Adrenal gland (tissue), 19 donors: ENCODE measurements at places on chromosomes 2 and 18. TPM values are rescaled to one million over a fixed set of nuclear protein-coding genes. Genes with fewer than 3 reads are reported as not detected.

DNA sequence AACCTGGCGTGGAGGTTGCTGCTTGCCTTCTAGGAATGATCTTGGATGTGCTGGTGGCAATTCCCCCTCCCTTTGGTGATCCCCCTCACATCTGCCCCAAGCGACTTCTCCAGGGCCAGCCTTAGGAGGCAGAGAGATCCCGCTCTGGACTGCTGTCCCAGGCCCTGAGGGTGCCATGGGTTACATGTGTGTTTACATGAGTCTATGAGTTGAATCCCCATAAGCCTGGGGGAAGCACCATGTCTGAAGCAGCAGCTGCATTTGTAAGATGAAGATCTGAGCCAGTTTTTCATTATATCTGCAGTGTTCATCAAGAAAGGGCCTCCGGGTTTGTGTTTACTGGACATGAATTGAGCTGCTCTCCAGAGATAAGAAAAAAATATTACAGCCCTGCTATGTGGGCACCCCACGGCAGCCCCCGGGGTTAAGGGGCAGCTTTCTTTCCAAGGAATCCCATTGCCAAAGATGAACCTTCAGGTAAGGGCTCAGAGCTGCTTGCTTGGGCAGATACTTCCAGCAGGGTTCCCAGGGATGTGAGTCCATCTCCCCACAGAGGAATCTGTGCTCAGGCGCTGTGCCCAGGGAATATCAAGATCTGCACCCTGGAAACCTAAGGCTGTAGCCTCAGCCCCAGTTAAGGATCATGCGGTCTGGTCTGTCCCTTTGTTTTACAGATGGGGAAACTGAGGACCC is 46.0 kb downstream of the MRPS5 start:
- H3K36me3 ChIP-seq: no peaks in the 10 kb centered on the region
- DNase-seq: no peak
- no peak overlapping the region for H3K27ac ChIP-seq
- H3K4me1 ChIP-seq: peaks cover 6% of the 10 kb centered on the region
- H3K27me3 ChIP-seq: peaks cover 35% of the 10 kb centered on the region

- no peak for DNase-seq
- H3K27ac ChIP-seq: no peak overlapping the region
- no peaks in the 10 kb centered on the region for H3K36me3 ChIP-seq
- H3K27me3 ChIP-seq: no peaks in the 10 kb centered on the region
- no peak overlapping the region for H3K4me3 ChIP-seq
Observed at GRCh38 chr2:386406-387103, 98.7 kb upstream of the ALKAL2 start.

- no peak overlapping the region for H3K4me3 ChIP-seq
- no peak for DNase-seq
- H3K4me1 ChIP-seq: no peaks in the 10 kb centered on the region
- H3K27me3 ChIP-seq: no peaks in the 10 kb centered on the region
Observed at GRCh38 chr18:62418258-62418657, 93.1 kb downstream of the TNFRSF11A start.

- no peaks in the 10 kb centered on the region for H3K36me3 ChIP-seq
- H3K4me3 ChIP-seq: no peak overlapping the region
- no peaks in the 10 kb centered on the region for H3K27me3 ChIP-seq
- no peak for DNase-seq
- no peaks in the 10 kb centered on the region for H3K4me1 ChIP-seq
Observed at GRCh38 chr2:108215794-108216211, 24.0 kb upstream of the SULT1C3 start.

DNA sequence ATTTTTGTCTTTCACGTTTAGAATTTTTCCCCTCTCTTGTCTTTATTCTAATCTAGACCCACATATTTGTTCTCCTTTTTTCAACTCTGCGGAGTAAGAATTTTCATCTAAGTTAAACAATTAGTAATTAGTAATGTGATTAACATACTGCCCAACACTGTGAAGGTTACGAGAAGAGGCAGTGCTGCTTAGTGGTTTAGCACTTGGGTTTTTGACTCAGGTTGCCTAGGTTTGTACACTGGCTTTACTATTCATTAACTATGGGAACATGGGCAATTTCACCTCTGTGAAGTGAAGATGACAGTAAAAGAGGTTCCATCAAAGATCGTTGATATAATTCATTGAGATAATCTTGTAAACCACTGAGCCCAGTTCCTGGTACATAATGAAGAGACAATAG is 82.2 kb upstream of the PNPT1 start:
- no peak overlapping the region for H3K4me3 ChIP-seq
- H3K4me1 ChIP-seq: no peaks in the 10 kb centered on the region
- no peaks in the 10 kb centered on the region for H3K36me3 ChIP-seq

GRCh38 chr2:144183727-144184126 is 336.2 kb downstream of the ZEB2 start:
- H3K27ac ChIP-seq: no peak overlapping the region
- H3K27me3 ChIP-seq: no peaks in the 10 kb centered on the region
- H3K4me1 ChIP-seq: no peaks in the 10 kb centered on the region
- no peak for DNase-seq
- H3K36me3 ChIP-seq: no peaks in the 10 kb centered on the region

- H3K36me3 ChIP-seq: no peaks in the 10 kb centered on the region
- H3K4me1 ChIP-seq: no peaks in the 10 kb centered on the region
- peak; percentile 74 for DNase-seq
- no peak overlapping the region for H3K27ac ChIP-seq
- H3K27me3 ChIP-seq: no peaks in the 10 kb centered on the region
- no peak overlapping the region for H3K4me3 ChIP-seq
Observed at GRCh38 chr18:8478166-8478967, 130.9 kb upstream of the RAB12 start.

GRCh38 chr2:216108967-216109921 is at the start of gene XRCC5:
XRCC5 (plus strand) TSS chr2:216109348; CDS start chr2:216109437, 89 bp downstream.
- H3K27me3 ChIP-seq: no peaks in the 10 kb centered on the region
- peak within 1 kb of the TSS; percentile 91 for H3K4me3 ChIP-seq
- peak within 1 kb of the TSS; percentile 87 for H3K27ac ChIP-seq
- peaks cover 34% of the 10 kb centered on the region for H3K4me1 ChIP-seq
- H3K36me3 ChIP-seq: no peaks in the 10 kb centered on the region

GRCh38 chr2:95001051-95001562 is 24.4 kb upstream of the MAL start:
- H3K27me3 ChIP-seq: peaks cover 20% of the 10 kb centered on the region
- H3K4me1 ChIP-seq: no peaks in the 10 kb centered on the region
- no peaks in the 10 kb centered on the region for H3K36me3 ChIP-seq
- no peak overlapping the region for H3K4me3 ChIP-seq
- H3K27ac ChIP-seq: no peak overlapping the region

DNA sequence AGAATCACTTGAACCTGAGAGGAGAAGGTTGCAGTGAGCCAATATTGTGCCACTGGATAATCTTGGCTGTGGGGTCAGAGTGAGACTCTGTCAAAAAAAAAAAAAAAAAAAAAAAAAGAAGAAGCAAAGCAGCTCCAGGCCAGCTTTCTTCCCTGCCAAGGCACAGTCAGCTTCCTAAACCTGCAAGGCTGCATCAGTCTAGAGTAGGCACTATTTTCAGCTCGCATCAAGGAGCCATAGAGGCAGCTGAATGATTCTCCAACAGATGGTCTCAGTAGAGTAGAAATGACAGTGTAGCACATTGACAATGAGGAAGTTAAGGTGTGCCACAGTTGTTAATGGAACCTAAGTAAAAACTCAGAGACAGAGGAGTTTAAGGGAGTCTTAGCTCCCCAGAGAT is 35.6 kb downstream of the BMP10 start:
- H3K4me3 ChIP-seq: no peak overlapping the region
- H3K4me1 ChIP-seq: peaks cover 21% of the 10 kb centered on the region
- no peaks in the 10 kb centered on the region for H3K27me3 ChIP-seq
- no peaks in the 10 kb centered on the region for H3K36me3 ChIP-seq
- no peak overlapping the region for H3K27ac ChIP-seq

GRCh38 chr2:62423883-62424458 is 82.0 kb downstream of the TMEM17 start:
- no peak overlapping the region for H3K4me3 ChIP-seq
- DNase-seq: no peak
- no peaks in the 10 kb centered on the region for H3K4me1 ChIP-seq
- no peaks in the 10 kb centered on the region for H3K27me3 ChIP-seq
- no peaks in the 10 kb centered on the region for H3K36me3 ChIP-seq
- no peak overlapping the region for H3K27ac ChIP-seq

GRCh38 chr2:223936862-223937326 is 8.2 kb downstream of the WDFY1 start:
- H3K36me3 ChIP-seq: no peaks in the 10 kb centered on the region
- H3K4me1 ChIP-seq: peaks cover 38% of the 10 kb centered on the region
- H3K4me3 ChIP-seq: no peak overlapping the region
- no peaks in the 10 kb centered on the region for H3K27me3 ChIP-seq
- no peak overlapping the region for H3K27ac ChIP-seq
- no peak for DNase-seq

DNA sequence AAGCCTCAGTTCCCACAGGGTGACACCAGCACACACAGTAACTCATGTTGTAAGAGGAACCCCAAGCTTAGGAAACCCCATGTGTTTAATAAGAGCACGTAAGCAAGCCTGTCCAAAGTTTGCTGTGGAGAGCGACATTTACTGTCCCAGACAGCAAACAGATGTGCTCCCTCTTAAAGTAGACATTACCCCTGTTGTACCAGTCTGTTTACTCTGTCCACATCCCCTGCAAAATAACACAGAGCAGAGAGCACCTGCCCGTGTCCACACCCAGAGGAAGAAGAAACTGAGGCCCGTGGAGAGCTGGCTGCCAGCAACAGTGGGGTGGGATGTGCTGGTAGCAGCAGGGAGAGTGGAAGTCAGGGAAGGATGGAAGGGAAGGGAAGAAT is 243.5 kb downstream of the GBX2 start:
- H3K27ac ChIP-seq: no peak overlapping the region
- H3K4me1 ChIP-seq: no peaks in the 10 kb centered on the region
- H3K36me3 ChIP-seq: no peaks in the 10 kb centered on the region
- no peaks in the 10 kb centered on the region for H3K27me3 ChIP-seq
- DNase-seq: no peak

GRCh38 chr2:195657634-195658540 is 861 bp downstream of the SLC39A10 start:
- no peaks in the 10 kb centered on the region for H3K27me3 ChIP-seq
- no peaks in the 10 kb centered on the region for H3K36me3 ChIP-seq
- peak overlapping the region; percentile 92 for H3K4me3 ChIP-seq
- peak; percentile 85 for DNase-seq

- H3K27me3 ChIP-seq: no peaks in the 10 kb centered on the region
- H3K4me3 ChIP-seq: no peak overlapping the region
- DNase-seq: no peak
Observed at GRCh38 chr2:137607722-137608318, 356.5 kb upstream of the HNMT start.

GRCh38 chr2:25707927-25708590 is 34.7 kb upstream of the DTNB start:
- H3K27ac ChIP-seq: no peak overlapping the region
- H3K36me3 ChIP-seq: no peaks in the 10 kb centered on the region
- DNase-seq: no peak

DNA sequence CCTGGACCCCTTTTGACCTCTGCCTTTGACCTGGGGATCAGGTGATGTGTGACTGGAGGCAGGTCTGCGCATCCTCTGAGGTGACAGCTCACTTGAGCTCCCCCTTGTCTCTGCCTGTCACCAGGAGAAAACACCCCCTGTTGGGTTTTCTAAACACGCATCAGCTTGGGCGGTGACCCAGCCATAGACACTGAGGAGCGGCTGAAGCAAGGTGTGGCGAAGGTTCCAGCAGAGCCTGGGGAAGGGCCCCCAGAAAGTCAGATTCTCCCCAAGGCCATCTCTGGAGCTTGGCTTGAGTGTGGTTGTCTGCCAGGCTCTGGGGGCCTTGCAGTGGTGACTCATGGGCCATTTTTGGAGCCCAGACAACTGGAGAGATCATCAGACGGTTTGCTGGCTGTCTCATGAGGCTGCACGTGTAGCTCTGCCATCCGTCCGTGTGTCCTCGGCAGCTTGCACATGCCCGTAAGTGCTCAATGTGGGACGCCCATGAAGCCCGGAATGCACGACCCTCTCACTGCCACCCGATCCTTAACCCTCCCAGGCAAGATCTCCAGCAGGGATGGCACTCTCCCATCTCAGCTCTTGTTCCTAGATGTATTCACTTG is 29.4 kb downstream of the SIX3 start:
- peaks cover 19% of the 10 kb centered on the region for H3K27me3 ChIP-seq
- H3K4me1 ChIP-seq: no peaks in the 10 kb centered on the region
- DNase-seq: no peak
- no peak overlapping the region for H3K4me3 ChIP-seq
- H3K27ac ChIP-seq: no peak overlapping the region

ANKRD30B gene
- total RNA-seq: 0.04 TPM

DSEL gene
- total RNA-seq: 5.1 TPM

DGUOK gene
- 41.8 TPM for total RNA-seq

MOGAT1 gene
- not detected for total RNA-seq

LYG1 gene
- 1.3 TPM for total RNA-seq

LYPD6B gene
- total RNA-seq: 0.47 TPM
